Effector memory CD4-positive, alpha-beta T cell (primary cell): ENCODE measurements at places on chromosomes 13 and 19.

DNA sequence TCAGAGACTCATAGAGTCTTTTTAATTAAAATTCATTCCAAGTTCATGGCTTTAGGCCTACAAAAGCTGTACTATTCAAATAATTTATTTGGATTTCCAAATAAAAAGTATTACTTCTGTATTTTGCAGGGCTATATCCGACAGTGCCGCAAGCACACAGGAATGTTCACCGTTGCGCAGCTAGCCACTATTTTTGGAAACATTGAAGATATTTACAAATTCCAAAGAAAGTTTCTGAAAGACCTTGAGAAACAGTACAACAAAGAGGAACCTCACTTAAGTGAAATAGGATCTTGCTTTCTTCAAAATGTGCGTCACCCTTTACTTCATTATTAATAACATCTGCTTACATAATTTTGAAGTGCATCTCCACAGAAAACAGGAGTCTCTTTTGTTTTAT, 20.5 kb upstream of the C1QTNF9 start:
- no peak for DNase-seq

- no peak for DNase-seq
Measured at GRCh38 chr13:92187378-92187989, 789.1 kb downstream of the GPC5 start.

DNA sequence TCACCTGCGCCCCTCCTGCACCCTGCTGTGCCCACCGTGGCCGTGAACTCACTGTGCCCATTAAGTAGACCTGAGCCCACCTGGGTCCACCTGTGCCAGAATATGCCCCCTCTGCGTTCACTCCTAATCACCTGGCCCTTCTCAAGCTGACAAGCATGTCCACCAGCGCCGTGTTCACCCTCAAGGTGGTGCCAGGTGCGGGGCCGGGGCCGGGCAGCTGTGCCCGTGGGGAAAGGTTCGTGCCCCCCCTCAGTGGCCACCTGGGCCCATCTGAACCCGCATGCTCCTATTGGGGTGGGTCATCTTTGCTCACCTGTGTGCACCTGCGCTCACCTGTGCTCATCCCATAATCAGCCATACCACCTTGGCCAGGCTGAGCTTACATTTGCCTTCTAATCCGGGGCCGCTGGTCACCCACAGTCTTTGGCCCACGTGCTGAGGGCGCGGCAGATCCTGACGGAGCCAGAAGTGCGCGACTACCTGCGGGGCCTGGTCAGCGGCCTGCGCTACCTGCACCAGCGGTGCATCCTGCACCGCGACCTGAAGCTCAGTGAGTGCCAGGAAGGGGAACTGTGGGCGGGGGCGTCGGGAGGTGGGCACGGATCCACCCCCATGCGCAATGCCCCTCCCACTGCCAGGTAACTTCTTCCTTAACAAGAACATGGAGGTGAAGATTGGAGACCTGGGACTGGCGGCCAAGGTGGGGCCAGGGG, 2.3 kb downstream of the PLK5 start:
- no peak for DNase-seq

- no peak for DNase-seq
Measured at GRCh38 chr19:43651758-43652545, 12.3 kb upstream of the CADM4 start.

DNA sequence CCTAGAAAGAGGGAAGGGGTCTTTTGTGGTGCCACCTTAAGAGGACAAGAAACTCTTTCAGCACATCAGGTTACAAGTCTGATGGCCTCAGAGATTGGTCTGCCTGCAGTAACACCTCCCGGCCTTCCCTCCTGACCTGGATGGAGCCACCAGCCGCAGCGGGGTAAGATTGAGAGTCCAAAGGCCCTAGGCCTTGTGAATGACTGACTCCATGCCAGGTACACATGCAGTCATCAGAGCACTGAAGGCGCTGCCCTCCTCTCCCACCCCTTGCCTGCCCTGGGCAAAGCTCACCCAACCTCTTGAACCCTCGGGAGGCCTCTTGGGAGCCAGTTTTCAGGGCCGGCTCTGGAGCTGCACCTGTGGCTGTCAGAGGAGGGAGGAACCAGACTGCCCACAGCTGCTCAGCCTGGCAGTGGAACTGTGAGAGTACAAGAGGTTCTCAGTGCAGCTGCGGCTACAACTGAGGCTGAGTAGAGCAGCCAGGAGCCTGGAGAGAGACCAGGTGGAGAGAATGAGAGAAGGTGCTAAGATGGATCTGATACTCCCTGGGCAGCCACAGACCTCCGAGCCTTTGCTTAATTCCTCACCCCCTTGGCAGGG, 23.8 kb upstream of the C13orf42 start:
- DNase-seq = no peak

DNA sequence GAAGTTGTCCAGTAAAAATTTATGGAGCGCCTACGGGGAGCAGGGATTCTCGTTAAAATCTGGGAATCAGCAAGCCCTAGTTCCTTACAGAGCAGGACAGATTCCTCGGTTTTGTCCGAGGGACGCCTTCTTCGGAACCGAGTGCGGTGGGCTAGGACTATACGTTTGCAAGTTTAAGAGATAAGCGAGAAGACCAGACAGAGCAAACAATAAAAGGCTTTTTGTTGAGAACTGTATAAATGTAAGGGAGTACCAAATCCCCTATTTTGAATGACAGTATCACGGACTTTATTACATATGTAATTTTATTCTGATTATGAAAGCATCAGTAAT, 971 bp upstream of the ANKRD10 start:
- no peak for DNase-seq

- no peak for DNase-seq
Measured at GRCh38 chr19:35105411-35106290, 10.0 kb upstream of the FXYD3 start.

- no peak for DNase-seq
Measured at GRCh38 chr19:31470952-31471351, 121.7 kb upstream of the TSHZ3 start.

DNA sequence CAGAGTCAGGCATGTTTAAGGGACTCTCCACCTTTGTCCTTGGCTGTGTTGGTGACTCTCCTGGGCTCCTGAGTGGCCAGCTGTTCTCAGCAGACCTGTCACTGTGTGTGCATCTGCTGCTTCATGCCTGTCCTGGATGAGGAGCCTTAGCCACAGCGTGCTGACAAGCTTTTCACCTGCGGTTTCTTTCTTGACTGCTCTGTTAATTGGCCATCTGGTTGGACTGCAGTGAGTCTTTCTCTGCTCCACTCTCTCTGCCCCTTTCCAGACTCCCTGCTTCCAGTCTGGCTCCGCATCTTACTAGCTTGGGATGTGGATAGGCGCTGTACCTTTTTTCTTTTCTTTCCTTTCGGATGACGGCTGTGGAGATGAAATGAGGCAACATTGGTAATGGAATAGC, 38.8 kb downstream of the POLR1D start:
- DNase-seq = no peak

DNA sequence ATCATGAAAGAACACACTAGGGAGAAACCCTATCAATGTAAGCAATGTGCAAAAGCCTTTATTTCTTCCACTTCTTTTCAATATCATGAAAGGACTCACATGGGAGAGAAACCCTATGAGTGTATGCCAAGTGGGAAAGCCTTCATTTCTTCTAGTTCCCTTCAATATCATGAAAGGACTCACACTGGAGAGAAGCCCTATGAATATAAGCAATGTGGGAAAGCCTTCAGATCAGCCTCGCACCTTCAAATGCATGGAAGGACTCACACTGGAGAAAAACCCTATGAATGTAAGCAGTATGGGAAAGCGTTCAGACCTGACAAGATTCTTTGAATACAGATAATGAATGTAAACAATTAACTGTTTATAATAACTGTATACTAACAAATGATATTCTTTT, 15.0 kb upstream of the ZNF439 start:
- DNase-seq = no peak

DNA sequence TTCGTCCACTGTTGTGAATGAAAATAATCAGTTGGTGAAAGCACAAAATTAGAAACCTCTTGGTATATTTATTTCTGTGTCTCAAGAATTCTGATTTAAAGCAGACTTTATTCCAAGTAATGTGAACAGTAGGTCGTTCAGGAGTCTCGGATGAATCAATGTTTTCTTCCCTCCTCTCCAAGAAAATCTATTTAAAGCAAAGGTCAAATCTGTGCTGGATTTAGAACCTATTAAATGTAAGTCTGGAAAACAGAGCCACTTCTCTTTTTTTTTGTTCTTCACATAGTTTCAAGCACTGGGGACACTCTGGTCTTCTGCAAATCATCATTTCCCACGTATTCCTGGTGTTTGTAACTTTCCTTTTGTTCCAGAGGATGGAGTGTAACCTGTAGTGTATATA, 312.7 kb downstream of the ATP8A2 start:
- no peak for DNase-seq

DNA sequence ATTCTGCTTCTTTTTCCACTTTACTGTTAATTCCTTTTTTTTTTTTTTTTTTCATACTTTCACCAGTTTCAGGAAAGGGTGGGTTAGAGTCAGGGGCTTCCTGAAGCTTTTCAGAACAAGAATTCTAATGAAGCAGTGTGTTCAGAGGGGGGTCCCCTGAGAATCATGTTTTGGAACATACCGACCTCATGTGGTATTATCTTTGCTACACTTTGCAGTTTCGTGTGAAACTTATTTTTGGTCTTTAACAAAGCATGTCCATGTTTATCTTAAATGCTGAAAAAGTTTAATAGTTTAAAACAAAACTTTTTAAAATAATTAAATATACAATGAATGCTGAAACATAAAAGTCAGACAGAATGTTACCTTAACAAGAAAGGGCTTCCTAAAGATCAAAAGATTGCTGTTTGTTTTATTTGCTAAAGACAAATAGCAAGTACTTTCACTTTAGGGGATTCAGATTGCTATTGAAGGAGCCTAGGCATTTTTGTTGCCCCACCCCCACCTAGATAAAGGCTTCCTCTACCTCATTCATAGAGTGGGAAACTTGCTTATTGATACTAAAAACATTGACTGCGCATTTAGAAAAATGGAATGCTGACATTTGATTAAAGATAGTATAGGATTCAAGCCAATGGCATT, 21.1 kb upstream of the POMP start:
- no peak for DNase-seq

DNA sequence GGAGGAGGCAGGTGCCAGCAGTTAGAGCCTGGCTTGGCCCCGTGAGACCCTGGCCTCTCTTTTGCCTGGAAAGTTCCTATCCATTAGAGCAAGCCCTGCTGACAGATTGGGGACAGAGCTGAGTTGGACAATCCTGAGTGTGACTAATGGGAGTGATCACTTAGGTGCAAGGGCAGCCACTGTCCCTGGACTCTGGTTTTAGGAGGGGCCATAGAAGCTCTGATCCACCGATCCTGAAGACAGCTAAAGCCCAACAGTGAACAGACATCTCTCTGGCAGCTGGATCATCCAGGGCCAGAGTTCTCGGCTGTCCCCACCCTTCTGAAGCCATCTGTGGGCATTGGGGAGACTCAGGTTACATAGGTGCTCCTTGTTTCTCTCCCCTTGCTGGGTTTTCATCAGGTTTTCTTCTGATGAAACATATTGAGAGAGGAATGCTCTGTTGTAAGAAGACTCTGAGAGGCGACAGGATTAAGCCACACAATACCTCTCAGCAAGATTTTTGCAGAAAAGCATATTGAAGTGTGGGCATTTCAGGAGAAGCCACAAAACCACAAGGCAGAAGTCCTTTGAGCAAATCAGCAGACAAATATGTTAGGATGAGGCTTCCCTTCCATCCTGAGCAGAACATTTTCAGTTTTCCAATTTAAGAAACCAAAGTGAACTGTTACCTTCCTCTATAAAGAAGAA, 288.0 kb upstream of the MAB21L1 start:
- no peak for DNase-seq

DNA sequence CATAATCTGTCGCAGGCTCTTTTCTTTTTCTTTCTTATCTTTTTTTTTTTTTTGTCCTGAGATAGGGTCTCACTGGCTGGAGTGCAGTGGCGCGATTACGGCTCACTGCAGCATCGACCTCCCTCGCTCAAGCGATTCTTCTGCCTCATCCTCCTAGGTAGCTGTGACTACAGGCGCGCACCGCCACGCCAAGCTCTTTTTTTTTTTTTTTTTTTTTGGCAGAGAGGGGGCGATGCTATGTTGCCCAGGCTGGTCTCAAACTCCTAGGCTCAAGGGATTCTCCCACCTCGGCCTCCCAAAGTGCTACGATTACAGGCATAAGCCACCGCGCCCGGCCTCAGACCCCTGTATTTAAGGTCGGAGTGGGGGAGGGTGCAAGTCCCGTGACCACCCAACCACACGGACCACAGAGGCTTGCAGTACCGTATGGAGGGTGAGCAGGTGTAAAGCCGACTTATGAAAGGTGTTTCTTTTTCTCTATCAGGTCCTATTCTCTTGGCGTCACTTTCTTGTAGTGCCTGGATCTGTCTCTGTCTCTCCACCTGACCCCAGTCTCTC, 2.0 kb downstream of the PHLDB3 start:
- no peak for DNase-seq

DNA sequence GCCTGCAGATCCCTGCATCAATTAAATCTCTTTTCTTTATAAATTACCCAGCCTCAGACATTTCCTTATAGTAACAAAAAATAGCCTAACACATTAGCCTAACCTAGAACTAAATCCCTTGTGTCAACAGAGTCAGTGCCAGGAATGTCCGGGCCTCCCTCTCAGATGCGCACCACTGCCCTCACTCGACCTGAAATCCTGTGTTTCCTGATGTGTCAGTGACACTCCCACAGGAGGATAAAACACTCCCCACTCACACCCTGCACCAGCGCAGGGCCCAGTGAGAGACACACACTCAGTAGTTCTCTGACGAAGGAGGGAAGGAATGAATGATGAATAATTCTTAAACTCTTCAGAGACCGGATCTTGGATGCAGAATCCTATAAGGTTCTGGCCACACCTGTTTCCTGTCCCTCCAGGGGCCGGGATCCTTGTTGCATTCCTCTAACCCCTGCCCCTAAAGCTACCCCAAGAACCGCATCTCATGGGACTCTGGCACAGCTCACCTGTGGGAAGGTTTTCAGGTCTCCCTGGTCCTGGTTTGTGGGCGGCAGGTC, 3.1 kb downstream of the CEACAM3 start:
- DNase-seq = no peak
